ENCODE measurements at places on chromosomes 5 and 9. TPM values are rescaled to one million over a fixed set of nuclear protein-coding genes. Genes with fewer than 3 reads are reported as not detected.

The ITK gene
- total RNA-seq, result 0.86 TPM

The WDR31 gene
- 1.6 TPM for total RNA-seq

The FBP2 gene
- total RNA-seq, result not detected

The SERF1A gene
- 11.4 TPM for total RNA-seq

The ANKRD20A1 gene
- 0.54 TPM for total RNA-seq

Measured in activated B cell treated with CpG ODN at 0.5 μM for 24 hours (primary cell).